ENCODE measurements at places on chromosomes 6 and 20.

- DNase-seq, result no peak
Observed at GRCh38 chr20:64103871-64104666, 3.3 kb downstream of the NPBWR2 start.

GRCh38 chr20:4763261-4763660 is 41.6 kb downstream of the PRND start:
- DNase-seq, result no peak

GRCh38 chr20:37283530-37284195 is 5.8 kb upstream of the MANBAL start:
- no peak for DNase-seq

GRCh38 chr6:42350911-42351310 is 100.8 kb downstream of the TRERF1 start:
- no peak for DNase-seq

DNA sequence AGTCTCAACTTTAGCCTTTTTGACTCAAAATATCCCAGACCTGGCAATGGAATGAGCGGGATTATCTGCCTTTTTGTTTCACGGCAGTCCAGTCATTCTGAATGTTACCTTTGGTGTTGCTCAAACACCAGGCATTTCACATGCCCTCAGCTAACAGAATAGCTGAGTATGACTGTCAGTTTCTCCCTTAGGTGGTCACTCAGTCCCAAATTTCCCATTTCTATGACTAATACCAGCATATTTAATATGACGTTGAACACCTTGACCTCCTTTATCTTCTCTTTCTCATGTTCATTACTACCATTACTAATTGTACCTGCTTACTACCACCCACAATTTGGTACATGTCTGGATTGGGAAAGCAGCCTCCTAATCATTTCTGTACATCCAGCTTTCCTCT is 65.2 kb downstream of the EDN1 start:
- no peak for DNase-seq

- DNase-seq, result no peak
Observed at GRCh38 chr6:116218866-116219265, 35.0 kb downstream of the TSPYL4 start.

GRCh38 chr6:154226461-154226860 is 130.1 kb downstream of the IPCEF1 start:
- DNase-seq, result no peak

DNA sequence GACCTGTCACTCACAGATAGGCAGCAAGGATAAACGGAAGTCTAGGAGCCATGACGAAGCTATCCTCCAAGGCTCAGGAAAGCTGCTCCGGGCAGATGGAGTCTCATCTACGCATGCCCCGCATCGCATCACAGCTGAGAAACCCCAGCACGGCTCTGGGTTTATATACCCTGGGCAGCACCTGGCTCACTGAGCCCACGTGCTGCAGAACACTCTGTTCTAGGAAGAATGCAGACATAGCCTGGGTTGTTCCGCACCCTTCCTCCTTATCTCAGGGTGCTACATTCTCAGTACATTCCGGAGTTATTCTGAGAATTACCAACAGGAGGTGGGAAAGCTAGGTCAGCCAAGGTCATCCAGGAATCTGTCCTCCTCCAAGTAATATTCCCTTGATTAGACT is 260.4 kb downstream of the CBLN4 start:
- DNase-seq, result no peak

DNA sequence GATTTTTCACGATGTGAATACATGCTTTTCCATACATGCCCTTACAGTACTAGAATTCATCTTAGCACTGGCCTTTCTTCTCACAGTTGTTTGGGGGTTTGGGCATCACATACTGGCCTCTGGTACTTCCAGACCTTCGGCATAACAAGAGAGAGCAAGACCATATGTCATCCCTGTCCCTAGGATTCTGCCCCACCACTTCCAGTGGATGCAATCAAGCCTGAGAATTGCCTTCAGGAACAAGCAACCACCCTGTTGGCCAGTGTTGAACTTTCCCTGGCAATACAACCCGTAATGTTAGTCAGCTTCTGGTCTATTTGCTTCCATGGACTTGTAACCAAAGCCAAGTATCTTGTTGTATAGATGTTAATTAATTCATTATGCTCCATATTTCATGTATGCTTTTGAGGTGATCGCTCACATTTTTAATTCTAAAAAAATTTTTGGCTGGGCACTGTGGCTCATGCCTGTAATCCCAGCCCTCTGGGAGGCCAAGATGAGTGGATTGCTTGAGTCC is 15.4 kb upstream of the SLPI start:
- DNase-seq, result no peak

GRCh38 chr20:16224836-16225235 is 348.4 kb downstream of the KIF16B start:
- no peak for DNase-seq

- DNase-seq, result no peak
Observed at GRCh38 chr6:121222656-121223055, 111.6 kb downstream of the TBC1D32 start.

DNA sequence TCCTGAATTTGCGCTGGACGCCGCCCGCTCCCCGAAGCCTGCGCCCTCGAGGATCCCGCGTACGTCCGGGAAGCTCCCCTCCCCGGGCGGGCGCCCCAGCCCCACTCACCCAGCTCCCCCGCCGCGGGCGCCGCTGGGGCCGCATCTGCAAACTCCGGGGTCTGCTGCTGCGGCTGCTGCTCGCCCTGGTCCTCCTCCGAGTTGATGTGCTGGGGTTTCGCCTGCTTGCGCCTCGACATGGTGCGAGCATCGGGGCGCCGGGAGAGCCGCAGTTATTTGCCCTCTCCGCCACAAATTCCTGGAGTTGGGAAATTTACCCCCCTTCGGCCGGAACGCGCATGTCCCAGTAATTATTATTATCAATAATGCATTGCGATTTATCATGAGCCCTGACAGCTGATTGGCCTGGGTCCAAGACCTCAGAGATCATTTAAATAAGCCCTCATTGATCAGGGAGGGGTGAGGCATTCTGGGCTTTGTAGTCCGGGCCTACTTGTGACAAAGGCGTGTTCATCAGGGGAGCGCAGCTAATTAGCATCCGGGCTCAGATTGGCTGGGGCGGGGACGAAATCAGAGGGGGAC is at the start of gene SALL4:
Gene SALL4 (minus strand): TSS at position 352 of the 582 bp plus-strand sequence. CDS start 113 bp downstream, at position 239.
- DNase-seq, result no peak

DNA sequence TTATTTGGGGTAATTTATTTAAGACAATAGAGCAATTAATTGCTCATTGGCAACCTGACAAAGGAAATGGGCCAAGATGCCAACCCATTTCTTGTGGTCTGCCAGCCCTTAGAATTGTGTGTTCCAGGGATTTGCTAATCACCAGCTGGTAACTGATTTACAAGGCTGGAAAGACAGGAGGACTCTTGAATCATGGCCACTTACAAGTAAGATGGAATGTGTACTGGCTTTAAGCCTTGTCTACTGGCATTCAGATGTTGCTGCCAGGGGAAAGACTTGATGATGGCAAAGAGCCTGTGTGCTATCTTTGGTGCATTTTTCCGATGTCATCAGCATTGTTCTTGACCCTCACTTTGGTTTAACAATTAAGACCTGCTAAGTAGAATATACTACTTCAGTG is 91.0 kb downstream of the BCKDHB start:
- no peak for DNase-seq

DNA sequence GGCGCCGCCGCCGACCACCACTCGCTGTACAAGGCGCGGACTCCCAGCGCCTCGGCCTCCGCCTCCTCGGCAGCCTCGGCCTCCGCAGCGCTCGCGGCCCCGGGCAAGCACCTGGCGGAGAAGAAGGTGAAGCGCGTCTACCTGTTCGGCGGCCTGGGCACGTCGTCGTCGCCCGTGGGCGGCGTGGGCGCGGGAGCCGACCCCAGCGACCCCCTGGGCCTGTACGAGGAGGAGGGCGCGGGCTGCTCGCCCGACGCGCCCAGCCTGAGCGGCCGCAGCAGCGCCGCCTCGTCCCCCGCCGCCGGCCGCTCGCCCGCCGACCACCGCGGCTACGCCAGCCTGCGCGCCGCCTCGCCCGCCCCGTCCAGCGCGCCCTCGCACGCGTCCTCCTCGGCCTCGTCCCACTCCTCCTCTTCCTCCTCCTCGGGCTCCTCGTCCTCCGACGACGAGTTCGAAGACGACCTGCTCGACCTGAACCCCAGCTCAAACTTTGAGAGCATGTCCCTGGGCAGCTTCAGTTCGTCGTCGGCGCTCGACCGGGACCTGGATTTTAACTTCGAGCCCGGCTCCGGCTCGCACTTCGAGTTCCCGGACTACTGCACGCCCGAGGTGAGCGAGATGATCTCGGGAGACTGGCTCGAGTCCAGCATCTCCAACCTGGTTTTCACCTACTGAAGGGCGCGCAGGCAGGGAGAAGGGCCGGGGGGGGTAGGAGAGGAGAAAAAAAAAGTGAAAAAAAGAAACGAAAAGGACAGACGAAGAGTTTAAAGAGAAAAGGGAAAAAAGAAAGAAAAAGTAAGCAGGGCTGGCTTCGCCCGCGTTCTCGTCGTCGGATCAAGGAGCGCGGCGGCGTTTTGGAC is 2.0 kb downstream of the SOX4 start:
- DNase-seq, result no peak

DNA sequence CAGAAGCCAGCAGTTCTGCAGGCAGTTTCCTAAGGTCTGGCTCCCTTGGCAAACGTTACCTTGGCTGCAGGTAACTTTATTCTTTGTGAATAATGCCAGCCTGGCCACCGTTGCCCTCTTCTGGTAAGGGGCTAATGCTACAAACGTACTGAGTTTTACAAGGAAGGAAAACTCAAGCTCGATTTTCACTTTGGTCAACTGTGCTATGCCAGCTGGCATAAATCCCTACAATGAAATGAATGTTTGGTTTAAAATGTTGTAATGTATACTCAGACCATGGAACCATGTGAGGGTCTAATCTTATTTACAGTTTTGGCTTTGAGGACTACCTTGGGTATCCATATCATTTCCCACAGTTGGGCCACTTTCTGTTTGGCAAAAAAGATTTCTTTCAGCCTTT is 101.4 kb downstream of the SLX4IP start:
- DNase-seq, result no peak

GRCh38 chr6:106564476-106564875 is 64.8 kb downstream of the RTN4IP1 start:
- no peak for DNase-seq

DNA sequence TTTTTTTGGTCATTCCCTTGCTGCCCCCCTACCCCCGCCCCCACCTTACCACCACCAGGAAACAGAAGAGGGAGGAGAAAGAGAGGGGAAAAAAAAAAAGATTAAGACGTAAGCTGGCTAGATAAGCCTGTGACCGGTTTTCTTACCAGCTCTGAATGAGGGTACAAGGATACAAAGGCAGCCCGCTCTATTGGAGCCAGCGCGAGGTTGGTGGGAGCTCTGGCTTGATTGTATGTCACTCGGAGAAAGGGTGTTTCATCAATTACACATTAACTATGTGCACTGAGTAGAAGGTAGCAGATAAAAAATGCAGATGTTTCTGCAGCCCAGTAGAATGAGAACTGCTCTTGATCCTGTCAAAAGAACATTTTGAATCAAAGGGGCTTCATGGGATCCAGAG is 28.6 kb upstream of the OLIG3 start:
- DNase-seq, result no peak

GRCh38 chr20:54126806-54127655 is 46.8 kb downstream of the CYP24A1 start:
- DNase-seq, result no peak

- no peak for DNase-seq
Observed at GRCh38 chr6:3527651-3527977, 70.8 kb upstream of the SLC22A23 start.

- no peak for DNase-seq
Observed at GRCh38 chr20:9467995-9468394, 46.4 kb upstream of the LAMP5 start.

- no peak for DNase-seq
Observed at GRCh38 chr6:149414821-149415220, 14.8 kb downstream of the SUMO4 start.

DNA sequence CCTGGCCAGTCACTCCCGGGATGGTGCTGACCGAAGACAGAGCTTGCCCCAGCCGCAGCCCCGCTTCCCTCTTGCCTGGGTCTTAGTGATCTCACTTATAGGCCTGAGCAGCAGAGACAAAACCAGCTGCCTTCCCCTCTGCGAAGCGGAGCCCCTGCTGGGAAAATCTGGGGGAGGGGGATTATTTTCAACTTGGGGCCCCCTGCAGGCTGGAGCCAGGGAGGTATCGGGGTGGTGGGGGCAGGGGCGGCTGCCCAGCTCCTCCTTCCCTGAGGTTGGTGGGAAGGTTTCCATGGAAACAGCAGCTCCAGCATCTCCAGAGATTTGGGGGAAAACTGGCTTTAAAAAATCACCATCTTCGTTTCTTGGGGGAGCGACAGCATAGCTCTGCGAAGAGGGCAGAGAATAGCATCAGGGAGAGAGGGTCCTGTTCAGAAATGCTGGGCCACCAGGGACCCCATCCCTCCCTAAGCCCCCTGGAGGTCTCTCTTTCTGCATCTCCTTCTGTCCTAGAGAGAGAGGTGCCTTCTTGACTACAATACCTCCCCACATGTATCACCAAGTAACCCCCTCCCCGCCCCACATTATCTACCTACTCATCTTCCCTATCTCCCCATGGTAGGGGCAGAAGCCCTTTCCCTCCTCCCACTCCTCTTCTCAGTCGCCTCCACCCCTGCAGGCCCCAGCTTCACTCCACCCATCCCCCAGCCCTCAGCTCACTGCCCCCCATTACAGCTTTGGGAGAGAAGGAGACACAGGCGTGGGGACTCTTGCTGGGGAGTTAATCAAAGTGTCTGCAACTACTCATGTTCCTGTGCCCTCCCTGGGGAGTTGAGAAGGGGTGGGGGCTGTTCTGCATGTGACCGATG is 88.4 kb upstream of the CCDC167 start:
- no peak for DNase-seq

GRCh38 chr20:42611889-42612837 is 577.5 kb downstream of the PTPRT start:
- DNase-seq, result no peak

GRCh38 chr6:10174056-10174455 is 240.8 kb downstream of the TFAP2A start:
- no peak for DNase-seq

DNA sequence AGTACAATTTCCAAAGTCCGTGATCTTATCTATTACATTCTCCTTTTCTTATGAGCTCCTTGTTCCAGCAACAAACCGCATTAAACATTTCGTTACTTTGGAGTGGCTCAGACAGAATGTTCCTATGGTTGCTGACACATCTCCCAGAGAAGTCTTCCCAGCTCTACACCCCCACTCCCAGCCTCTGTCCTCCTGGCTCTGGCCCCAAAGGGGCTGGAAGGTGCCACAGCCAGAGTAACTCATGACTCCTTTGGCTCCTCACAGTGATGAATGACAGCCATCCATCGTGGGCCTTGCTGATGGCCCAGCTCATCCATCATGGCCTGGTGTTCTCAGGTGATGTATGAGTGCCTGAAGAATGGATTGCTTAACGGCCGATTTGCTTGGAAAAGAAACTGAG is 203.0 kb downstream of the DHX35 start:
- no peak for DNase-seq
